Renal cortical epithelial cell (primary cell): ENCODE measurements at places on chromosomes 11 and 22.

GRCh38 chr11:66228521-66228920 lies 39.9 kb upstream of the RAB1B start:
- DNase-seq = peak; percentile 53

- DNase-seq = no peak
These were observed 14.0 kb downstream of the CFAP300 start for GRCh38 chr11:102061276-102061675.

- no peak for DNase-seq
These were observed 5.5 kb downstream of the IRF7 start for GRCh38 chr11:610146-610801.

DNA sequence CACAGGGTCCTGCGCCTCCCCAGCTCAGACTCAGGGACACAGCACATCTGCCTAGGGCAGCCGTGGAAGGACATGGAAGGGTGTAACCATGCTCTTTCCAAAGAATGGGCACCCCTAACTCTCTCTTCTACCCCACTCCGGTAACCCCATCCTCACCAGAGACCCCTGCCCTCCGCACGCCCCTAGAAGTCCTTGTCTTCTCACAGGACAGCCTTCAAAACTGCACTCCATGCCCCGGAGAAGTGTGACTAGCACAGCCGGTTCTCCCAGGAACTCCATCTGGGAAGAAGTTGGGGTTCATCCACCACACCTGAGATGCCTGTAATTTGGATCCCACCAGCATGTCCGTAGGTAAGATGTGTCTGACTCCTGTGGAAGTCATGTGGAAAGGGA lies 25.0 kb downstream of the P2RY2 start:
- no peak for DNase-seq

- no peak for DNase-seq
These were observed 32.2 kb downstream of the CSNK2A3 start for GRCh38 chr11:11320825-11321224.

GRCh38 chr11:96186806-96187205 lies 156.2 kb downstream of the MAML2 start:
- no peak for DNase-seq
